Activated naive CD4-positive, alpha-beta T cell (primary cell): ENCODE measurements at places on chromosomes 7 and 10.

DNA sequence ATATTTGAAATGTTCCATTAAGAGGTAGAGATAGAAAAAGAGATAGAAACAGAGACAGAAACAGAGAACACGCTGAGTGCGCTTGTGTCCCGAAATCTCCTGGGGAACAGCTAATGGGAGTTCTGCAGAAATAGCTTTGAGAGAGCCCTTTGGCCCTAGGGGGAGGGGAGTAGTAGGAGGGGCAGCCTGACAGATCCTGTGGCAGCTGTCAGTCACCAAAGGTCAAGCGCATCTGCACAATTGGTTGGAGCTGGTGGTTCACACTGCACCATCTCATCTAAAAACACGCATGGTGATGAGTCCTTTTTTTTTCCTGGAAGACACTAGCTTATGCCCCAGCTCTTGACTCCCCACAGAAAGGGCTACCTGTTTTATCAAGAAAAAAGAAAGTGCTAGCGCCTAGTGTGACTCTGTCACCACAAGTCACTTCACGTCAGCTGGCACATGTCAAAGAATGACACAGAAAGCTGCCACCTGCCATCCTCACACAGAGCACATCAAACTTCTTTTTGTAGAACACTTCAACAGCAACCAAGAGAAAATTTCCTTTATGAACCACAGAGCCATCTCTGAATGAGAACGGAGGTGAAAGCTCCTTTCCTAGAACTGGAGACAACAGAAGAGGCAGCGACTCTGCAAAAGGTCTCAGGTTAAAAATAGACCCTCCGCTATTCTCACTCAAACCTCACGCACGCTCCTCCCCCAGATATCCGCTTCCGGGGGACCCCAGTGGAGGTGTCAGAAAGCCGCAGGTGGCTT, 125.7 kb downstream of the GFRA1 start:
- no peak for DNase-seq

GRCh38 chr10:107800061-107800460, 635.6 kb upstream of the SORCS1 start:
- no peak for DNase-seq

GRCh38 chr7:107693396-107693795, 32.8 kb downstream of the SLC26A4 start:
- no peak for DNase-seq

DNA sequence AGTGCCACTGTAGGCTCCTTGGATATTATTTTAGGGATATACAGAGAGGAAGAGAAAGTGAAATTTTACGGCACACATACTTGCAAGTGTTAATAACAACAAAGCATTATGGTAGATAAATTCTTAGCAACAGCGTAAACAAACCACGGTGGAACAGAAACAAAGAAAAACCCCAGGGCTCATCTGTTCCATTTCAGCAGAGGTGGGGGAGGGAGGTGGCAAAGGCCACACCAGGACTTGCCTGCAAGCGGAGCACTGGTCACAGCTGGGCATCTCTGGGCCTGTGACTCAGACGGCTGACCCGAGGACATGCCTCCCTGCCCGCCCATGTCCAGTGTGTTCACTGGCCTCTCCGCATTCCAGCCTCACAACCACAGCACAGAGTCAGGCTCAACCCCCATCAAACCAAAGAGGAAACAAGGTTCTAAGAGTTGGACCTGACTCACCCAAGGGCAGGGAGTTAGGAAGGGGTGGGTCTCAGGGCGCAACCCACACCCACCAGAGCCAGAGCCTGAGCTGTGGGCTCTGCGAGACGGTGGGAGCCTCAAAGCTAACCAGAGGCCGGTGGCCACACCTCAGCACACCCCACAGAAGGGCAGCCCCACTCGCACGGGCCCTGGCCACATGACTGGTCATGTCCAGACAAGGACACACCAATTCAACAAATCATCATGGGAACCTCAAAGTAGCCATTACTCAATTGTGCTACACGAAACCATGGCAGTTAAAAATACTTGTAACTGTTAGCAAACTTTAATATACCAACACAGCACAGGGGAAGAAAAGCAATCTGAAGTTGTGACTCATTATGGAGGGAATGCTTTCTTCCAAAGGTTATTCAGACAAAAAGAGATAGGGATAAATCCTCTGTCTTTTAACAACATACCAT, 10.7 kb downstream of the ESYT2 start:
- DNase-seq = peak; percentile 32

- no peak for DNase-seq
These were observed 125.3 kb downstream of the CHN2 start for GRCh38 chr7:29319719-29320521.

GRCh38 chr7:39825401-39825980, 124.6 kb upstream of the CDK13 start:
- DNase-seq = no peak

GRCh38 chr10:127027786-127028185, 122.6 kb downstream of the DOCK1 start:
- DNase-seq = no peak

DNA sequence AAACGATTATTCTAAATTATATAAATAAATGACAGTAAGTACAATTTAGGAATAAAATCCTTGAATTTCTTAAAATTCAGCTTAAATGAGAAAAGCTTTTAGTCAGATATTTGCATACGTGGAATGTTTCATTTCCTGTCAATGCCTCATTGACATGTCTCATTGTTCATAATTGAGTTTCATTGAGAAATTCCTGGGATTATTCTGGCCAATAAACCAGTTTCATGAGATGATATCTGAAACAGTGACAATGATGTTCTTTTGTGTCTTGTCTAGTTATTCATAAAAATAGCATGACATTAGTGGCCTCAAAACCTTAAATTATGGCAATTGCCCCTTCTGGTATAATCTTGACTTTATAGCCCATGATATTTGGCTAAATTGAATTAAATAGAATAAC, 95.8 kb downstream of the DKK1 start:
- no peak for DNase-seq

- DNase-seq = no peak
These were observed 227.6 kb downstream of the DGKI start for GRCh38 chr7:137619181-137619580.

DNA sequence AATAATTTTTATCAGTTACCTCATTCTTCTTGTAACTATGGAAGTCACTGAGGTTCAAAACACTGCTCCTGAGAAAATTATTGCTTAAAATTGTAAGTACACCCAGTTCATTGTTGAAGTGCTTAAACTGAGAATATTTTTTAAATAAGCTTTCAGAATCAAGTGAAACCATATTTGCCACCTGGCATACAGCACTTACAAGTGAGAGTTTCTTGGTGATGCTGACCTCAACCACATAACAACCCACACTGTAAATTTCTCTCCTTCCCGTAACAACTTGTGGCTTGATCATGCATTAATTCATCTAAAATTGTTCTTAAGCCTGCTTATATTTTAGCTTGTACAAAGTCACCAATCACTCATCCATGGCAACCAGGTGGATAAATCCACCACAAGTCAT, 34.0 kb downstream of the IMMP2L start:
- DNase-seq = no peak

DNA sequence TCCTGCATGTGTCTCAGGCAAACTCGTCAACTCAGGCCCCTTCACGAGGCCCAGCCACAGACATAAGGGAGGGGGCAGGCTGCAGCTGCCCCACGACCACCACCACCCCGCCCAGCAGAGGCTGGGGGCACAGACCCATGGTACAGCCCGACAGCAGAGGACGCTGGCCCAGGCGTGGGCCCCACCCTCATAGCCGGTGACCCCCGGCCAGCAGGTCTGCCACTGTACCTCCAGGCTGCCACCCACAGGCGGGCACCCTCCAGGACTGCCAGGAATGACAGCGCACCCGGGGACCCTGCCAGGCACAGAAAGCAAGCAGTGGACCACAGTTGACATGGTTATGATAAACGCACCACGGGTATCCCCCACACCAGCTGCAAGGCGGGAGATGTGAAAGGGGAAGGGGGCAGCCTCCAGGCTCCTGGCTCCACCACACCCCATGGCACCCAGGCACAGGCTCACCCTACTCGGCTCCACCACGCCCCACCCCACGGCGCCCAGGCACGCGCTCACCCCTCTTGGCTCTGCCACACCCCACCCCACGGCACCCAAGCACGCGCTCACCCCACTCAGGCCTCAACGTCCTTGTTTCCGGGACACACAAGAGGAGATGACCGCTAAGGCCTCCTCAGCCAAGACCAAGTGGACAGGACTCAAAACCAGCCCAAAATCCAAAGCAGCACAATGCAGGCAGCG, 135.9 kb downstream of the MAD1L1 start:
- no peak for DNase-seq

DNA sequence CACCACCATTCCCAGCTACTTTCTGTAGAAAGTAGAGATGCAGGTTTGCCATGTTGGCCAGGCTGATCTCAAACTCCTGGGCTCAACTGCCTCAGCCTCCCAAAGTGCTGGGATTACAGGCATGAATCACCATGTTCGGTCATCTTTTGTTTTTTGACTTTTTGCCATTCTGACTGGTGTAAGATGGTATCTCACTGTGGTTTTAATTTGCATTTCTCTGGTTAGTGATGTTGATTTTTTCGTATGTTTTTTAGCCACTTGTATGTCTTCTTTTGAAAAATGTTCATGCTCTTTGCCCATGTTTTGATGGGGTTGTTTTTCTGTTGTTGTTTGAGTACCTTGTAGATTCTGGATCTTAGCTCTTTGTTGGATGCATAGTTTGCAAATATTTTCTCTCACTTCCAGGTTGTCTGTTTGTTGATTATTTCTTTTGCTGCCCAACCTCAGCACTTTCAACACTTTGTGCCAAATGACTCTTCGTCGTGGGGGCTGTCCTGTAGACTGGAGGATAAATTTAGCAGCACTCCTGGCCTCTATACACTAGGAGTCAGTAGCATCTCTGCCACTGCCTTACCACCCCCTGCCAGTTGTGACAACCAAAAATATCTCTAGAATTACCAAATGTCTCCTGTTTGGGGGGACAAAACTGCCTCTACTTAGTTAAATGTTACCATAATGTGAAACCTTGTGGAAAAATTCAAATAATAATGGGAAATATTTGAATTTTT, 6.5 kb upstream of the CPED1 start:
- DNase-seq = no peak

DNA sequence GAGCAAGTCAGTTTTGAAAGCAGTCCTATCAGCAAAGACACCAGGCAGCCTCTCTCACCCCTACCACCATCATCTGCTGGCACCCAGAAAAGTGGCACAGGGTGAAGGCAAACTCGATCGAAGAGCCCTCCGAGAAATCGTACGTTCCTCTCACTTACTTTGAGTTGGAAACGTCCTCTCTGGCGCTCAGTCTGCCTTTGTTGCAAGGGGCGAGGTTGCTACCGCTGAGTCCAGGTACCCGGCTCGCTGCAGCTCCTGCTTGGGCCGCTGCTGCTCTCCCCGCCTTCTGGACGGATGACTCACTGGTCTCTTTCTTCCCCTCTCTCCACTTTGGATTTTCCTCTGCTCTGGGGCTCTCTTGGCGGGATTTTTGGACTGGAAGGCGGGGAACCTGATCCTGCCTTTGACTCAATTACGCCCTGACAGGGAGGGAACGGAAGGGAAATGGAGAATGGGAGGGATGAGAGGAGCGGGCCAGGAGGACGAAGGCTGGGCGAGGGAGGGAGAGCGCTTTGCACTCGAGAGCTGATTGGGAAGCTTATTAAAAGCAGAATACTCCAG, at the start of gene PTN:
Gene PTN (minus strand): TSS at position 453 of the 561 bp plus-strand sequence. CDS start 88,760 bp downstream, outside the sequence.
- no peak for DNase-seq

DNA sequence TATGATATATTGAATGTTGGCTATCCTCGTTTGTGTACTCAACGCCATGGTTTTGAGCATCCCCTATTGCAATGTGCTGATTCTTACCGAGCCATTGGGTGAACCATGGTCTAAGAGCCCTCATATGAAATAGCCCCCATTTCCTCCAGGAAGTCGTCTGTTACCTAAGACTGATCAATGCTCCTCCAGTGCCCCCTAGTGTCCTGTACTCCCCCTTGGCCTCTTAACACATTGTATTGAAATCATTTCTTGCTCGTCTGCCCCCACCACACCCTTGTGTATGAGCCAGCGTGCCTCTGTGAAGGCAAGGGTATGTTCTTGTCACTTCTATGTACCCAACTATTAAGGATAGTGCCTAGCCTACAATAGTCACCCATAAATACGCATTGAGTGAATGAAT, 11.2 kb upstream of the SLC35B4 start:
- no peak for DNase-seq

- DNase-seq = no peak
These were observed 33.7 kb upstream of the BHLHA15 start for GRCh38 chr7:98177553-98177952.

DNA sequence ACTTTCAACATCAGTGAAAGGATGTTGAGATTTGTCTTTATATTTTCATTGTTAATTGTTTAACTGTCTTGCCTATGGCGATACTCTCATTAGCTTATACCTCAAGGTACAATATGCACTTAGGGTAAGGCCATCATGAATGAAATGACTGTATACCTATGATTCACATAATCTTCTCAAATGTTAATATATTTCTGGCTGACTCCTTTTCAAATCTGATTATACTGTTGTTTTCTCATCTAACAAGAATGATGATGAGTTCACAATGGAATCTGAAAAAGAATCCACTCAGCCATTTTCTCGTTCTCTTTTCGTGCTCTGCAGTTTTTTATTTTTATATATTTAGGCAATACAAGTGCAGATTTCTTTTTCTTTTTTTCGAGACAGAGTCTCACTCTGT, 159.1 kb downstream of the ARHGAP12 start:
- DNase-seq = no peak

DNA sequence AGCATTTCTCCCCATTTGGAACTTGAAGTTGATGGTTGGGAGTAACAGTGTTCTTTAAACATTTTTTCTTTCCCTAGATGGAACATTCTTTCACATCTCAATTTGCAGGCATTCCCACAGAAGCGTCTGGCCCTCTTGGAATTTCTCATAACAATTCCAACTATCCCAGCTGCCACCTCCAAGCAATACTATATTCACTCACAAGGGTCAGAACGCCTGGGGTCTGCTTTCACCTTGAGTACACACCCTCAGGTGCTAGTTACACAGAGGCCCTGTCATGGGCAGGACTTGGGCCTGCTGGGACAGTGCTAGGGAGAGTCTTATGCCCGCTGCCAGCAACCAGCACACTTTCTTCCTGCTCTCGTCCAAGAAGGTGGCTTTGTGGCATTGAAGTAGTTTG, 136.5 kb downstream of the JCAD start:
- DNase-seq = no peak

DNA sequence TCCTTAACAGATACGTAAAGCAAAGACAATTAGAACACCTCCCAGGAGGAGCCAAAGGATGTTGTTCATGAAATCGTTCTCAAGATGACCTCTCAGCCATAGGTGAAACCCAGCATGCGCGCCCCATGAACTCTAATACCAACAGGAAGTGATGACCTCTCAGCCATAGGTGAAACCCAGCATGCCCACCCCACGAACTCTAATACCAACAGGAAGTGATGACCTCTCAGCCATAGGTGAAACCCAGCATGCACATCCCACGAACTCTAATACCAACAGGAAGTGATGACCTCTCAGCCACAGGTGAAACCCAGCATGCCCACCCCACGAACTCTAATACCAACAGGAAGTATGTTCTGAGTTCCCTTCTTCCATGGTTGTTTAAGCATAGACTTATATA, 205.2 kb upstream of the ADARB2 start:
- DNase-seq = no peak

- no peak for DNase-seq
These were observed 6.9 kb downstream of the ARMC3 start for GRCh38 chr10:22934726-22935125.

GRCh38 chr7:69768986-69769595, 170.8 kb downstream of the AUTS2 start:
- DNase-seq = no peak
